Activated B cell treated with CpG ODN at 0.5 μM for 24 hours (primary cell): ENCODE measurements at places on chromosomes 2 and 18. TPM values are rescaled to one million over a fixed set of nuclear protein-coding genes. Genes with fewer than 3 reads are reported as not detected.

DNA sequence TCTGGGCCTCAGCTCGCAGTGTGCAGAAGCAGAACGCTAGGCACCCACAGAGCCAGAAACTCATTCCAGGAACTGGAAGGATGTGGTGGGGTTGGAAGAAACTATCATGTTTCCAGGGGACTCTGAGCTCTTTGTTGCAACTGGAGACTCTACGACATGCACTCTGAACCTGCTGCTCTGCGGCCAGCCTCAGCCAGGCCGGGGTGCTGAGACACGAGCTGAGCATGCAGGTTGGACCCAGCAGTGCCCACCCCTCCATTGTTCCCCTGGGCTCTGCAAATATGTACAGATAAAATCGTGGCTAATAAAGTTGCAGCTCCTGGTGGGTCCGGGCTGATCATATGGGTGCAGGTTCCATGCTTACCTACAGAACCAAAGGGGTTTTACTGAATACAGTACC, 37.6 kb upstream of the ARL4C start:
- no peak for DNase-seq
- H3K27ac ChIP-seq = no peak overlapping the region
- H3K36me3 ChIP-seq = no peaks in the 10 kb centered on the region
- H3K4me1 ChIP-seq = no peaks in the 10 kb centered on the region
- H3K4me3 ChIP-seq = no peak overlapping the region
- peaks cover 22% of the 10 kb centered on the region for H3K27me3 ChIP-seq

UGT1A6 gene
- not detected in 2 replicates for total RNA-seq

COLEC11 gene
- not detected in 2 replicates for total RNA-seq

SPR gene
- total RNA-seq = 0.29 and 0.31 TPM in 2 replicates

DNA sequence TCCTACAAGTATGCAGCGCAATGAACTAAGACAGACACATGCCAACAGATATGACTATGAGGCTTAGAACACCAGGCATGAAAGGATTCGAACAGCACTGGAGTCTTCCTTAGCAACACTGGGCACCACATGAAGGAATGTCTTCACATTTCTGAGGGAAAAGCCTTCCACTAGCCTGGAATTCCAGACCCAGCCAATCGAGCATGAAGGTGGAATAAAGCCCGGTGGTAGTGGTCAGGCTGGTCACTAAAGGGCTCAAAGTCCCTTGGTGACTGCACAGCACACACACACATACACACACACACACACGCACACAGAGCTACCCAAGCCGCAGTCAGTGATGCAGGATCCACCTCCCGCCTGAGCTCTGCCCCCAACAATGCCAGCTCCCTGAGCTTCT, 19.7 kb upstream of the SFXN5 start:
- H3K27ac ChIP-seq = no peak overlapping the region
- no peak for DNase-seq
- H3K4me3 ChIP-seq = no peak overlapping the region
- no peaks in the 10 kb centered on the region for H3K4me1 ChIP-seq
- H3K27me3 ChIP-seq = no peaks in the 10 kb centered on the region

GRCh38 chr2:150538651-150539201, 51.3 kb upstream of the RND3 start:
- H3K36me3 ChIP-seq = no peaks in the 10 kb centered on the region
- DNase-seq = no peak
- H3K4me3 ChIP-seq = no peak overlapping the region
- H3K27me3 ChIP-seq = no peaks in the 10 kb centered on the region

GRCh38 chr18:68796936-68797690, 767 bp upstream of the CCDC102B start:
- H3K4me1 ChIP-seq = no peaks in the 10 kb centered on the region
- H3K4me3 ChIP-seq = no peak overlapping the region
- no peaks in the 10 kb centered on the region for H3K36me3 ChIP-seq
- H3K27me3 ChIP-seq = no peaks in the 10 kb centered on the region
- DNase-seq = no peak

- no peak for DNase-seq
- no peak overlapping the region for H3K27ac ChIP-seq
- H3K36me3 ChIP-seq = no peaks in the 10 kb centered on the region
- no peaks in the 10 kb centered on the region for H3K4me1 ChIP-seq
- H3K4me3 ChIP-seq = no peak overlapping the region
- H3K27me3 ChIP-seq = no peaks in the 10 kb centered on the region
Measured at GRCh38 chr2:2645162-2645855, 314.2 kb upstream of the MYT1L start.

DNA sequence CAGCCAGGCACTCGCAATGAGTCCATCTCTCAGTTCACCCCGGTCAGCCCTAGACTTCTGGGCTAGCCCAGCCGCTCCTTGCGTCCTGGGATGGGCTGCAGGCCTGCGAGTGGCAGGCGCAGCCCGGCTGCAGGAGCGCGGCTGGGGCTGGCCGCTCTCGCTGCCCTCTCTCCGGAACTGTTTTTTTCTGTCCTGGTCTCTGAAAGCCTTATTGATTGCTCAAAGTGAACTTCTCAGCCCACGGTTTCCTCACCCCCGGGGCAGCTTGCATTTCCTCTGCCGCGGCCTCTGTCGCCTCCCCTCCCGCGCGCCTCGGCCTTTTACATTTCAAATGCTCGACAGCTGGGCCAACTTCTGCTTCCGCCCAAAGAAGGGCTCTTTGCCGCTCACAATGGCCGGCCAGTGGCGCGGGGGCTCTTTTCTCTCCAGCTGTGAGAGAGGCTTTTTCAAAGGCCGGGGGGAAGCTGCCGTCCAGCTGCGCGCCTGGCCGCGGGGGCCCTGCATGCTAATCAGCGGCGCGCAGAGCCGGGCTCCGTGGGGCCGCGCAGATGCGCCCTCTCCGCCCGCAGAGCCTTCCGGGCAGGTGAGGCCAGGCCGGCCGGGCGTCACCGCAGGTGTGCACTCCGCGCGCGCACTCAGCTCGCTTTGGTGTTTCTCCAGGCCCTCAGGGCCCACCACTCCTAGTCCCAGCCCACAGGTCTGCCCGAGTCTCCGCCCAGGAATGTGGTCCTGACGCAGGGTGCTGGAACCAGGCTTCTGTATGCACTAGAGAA, 513.8 kb downstream of the RNF144A start:
- H3K4me1 ChIP-seq = peaks cover 7% of the 10 kb centered on the region
- peak overlapping the region; percentile 9 for H3K4me3 ChIP-seq
- H3K36me3 ChIP-seq = no peaks in the 10 kb centered on the region
- H3K27ac ChIP-seq = no peak overlapping the region
- H3K27me3 ChIP-seq = peaks cover 56% of the 10 kb centered on the region

LONRF2 gene
- total RNA-seq = 0.09 and 0.17 TPM in 2 replicates

DNA sequence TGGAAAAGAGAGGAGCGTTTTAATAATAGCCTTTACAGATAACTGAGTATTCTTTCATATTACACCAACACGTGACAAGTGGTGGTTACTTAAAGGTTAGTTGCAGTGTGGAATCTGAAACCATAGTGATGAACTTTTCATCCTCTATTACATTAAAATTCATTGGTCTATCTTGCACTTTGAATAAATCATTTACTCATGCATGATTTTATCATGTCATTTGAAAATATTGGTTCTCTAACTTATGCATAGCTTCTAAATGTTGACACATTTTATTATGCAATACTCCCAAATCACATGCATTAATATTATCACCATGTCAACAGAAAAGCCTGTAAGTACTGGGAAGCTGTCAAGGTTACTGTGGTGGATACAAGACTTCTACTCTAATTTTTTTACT, 1432.2 kb downstream of the LRP1B start:
- H3K4me1 ChIP-seq = no peaks in the 10 kb centered on the region
- no peaks in the 10 kb centered on the region for H3K27me3 ChIP-seq
- no peak for DNase-seq
- H3K27ac ChIP-seq = no peak overlapping the region

DNA sequence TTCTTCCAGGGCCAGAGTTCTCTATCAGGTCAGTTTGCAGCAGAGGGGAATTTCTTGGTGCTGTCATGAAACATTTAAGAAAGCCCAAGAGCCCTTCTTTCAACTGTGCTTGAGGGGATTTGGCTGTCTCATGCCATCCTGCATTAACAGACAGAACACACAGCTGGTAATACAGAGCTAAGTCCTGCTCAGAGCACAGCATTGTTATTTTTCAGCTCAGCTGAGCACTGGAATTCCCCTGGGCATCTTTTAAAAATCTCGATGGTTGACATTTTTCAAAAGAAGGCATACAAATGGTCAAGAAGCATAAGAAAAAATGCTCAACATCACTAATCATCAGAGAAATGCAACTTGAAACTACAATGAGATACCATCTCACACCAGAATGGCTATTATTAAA, 14.9 kb upstream of the IL1R2 start:
- no peaks in the 10 kb centered on the region for H3K4me1 ChIP-seq
- DNase-seq = no peak
- no peak overlapping the region for H3K27ac ChIP-seq
- H3K36me3 ChIP-seq = no peaks in the 10 kb centered on the region
- peaks cover 13% of the 10 kb centered on the region for H3K27me3 ChIP-seq

GKN2 gene
- not detected in 2 replicates for total RNA-seq

DNA sequence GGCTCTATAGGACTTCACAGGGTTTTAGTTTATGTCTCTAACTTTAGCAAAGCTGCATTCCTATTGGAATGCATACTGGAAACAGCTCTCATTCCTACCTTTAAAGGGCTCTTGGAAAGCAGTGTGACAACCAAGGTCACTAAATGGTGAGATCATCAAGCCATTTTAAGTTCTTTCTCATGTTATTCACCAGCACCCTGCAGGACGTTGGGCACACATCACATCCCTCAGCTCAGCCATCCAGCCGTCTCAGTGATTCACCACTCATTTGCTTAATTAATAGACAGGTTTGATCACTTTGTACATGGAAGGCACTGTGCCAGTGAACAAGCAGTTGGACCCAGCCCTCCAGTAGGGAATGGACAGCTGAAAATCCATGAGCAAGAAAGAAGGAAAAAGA, 32.2 kb upstream of the RBM44 start:
- H3K27ac ChIP-seq = no peak overlapping the region
- H3K4me3 ChIP-seq = no peak overlapping the region
- no peaks in the 10 kb centered on the region for H3K27me3 ChIP-seq
- no peaks in the 10 kb centered on the region for H3K4me1 ChIP-seq
- H3K36me3 ChIP-seq = peaks cover 83% of the 10 kb centered on the region

GRCh38 chr2:140929849-140930248, 1201.0 kb downstream of the LRP1B start:
- no peaks in the 10 kb centered on the region for H3K36me3 ChIP-seq
- no peak overlapping the region for H3K4me3 ChIP-seq

ATP6V1B1 gene
- not detected in 2 replicates for total RNA-seq

DNA sequence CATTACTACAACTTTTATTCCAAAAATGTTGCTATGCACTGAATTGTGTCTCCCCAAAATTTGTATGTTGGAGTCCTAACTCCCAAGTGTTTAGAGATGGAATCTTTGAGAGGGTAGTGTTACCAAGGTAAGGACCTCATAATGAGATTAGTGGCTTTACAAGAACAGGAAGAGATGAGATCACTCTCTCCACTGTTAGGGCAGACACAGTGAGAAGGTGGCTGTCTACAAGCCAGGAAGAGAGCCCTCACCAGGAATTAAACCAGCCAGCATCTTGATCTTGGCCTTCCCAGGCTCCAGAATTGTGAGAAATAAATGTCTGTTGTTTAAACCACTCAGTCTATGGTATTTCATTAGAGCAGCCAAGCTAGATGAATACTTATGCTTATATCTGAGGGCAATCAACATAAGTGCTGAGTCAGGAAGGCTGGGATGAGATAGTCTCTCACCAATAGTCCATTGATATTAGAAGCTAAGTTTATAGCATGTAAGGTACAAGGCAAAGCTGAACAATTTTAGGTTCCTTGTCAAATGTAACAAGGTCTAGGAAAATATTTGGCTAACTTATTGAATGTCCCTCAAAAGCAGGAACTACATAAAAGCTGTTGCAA, 317.6 kb upstream of the REG3G start:
- no peak for DNase-seq
- H3K27ac ChIP-seq = no peak overlapping the region
- H3K36me3 ChIP-seq = no peaks in the 10 kb centered on the region

GTF2A1L gene
- not detected in 2 replicates for total RNA-seq

MC4R gene
- not detected in 2 replicates for total RNA-seq

DNA sequence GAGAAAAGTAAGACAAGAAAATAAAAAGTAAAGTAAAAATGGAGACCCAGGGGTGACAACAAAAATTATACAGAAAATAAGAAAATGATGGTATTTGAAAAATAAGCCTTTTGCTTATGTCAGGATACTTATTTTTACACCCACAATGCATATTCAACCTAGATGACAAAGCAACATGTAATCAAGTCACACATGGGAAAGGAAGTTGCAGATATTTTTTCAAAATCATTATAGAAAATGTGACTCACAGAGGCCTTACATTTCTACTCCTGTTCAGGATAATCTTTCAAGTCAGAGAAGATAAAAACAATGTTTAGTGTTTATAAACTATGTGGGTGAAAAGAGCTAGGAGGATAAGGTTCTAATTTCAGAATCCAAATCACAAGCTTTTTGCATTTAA, 275.3 kb upstream of the UBE2E3 start:
- H3K27me3 ChIP-seq = no peaks in the 10 kb centered on the region
- DNase-seq = no peak
- H3K4me3 ChIP-seq = no peak overlapping the region
- H3K4me1 ChIP-seq = no peaks in the 10 kb centered on the region

XDH gene
- not detected in 2 replicates for total RNA-seq
